ENCODE measurements at places on chromosomes 2 and 18. TPM values are rescaled to one million over a fixed set of nuclear protein-coding genes. Genes with fewer than 3 reads are reported as not detected.
A peak's percentile ranks its signal among the peaks of the same experiment; 100 is the strongest.

- no peak for DNase-seq
Measured at GRCh38 chr2:139924070-139924469, 1143.9 kb upstream of the NXPH2 start.

DNA sequence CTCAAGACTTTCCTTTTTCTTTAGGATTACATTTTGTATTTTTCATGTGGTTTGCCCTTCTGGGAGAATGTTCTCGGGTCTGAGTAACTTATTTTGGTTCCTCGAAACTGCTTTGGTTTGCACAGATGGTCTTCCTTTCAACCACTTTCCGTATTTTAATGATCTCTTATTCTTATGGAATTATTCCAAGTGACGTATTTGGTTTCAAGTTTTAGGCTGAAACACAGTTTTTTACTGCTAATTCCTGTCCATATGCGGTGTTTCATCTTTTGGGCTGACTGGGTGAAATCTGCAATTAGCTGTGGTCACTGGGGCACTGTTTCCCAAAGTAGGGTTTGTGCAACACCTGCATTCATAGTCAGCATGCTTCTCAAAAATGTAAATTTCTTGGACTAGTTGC is 122.7 kb downstream of the CAPN13 start:
- no peak for DNase-seq

DNA sequence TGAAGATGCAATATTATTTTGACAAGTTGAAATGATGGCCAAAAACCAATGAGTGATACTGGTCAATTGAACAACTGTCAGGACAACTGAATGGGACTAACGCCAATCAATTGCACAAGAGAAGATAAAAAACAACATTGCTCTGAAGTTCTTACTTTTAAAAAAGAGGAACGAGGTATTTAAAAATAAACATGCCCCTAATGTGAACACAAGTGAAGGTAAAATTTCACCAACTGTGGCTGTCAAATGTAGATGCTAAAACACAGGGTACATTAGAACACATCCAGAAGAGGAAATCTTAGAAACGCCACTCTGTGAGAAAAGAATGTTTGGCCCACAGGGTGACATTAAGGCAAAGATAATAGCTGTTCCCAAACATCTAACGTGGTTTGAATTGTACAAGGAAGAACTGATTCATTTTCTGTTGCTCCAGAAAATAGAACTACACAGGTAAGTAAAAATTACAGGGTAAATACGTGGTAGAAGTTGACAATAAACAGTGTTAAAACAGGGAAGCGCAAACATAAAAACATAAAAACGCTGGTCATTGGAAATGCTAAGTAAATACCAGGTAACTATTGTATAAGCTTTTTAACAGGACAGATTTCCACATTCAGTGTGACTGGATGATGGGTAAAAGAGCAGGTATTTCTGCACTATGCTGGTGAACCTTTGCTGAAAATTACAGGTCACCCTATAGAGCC is 20.3 kb downstream of the LONRF2 start:
- no peak for DNase-seq

DNA sequence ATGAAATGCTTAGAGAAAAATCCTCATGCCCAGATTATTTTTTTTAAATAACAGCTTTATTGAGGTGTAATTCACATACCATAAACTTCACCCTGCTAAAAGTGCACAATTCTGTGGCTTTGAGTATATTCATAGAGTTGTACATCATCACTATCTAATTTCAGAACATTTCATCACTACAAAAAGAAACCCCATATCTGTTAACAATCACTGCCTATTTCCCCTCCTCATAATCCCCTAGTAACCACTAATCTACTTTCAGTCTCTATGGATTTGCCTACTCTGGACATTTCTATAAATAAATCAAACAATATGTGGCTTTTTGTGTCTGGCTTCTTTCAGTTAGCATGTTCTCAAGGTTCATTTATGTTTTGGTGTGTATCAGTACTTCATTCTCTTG is 51.4 kb downstream of the OSBPL1A start:
- no peak for DNase-seq

- no peak for DNase-seq
Measured at GRCh38 chr2:23658466-23658942, 268.4 kb downstream of the ATAD2B start.

GRCh38 chr2:230706053-230706521 is 6.6 kb upstream of the CAB39 start:
- DNase-seq = no peak

DNA sequence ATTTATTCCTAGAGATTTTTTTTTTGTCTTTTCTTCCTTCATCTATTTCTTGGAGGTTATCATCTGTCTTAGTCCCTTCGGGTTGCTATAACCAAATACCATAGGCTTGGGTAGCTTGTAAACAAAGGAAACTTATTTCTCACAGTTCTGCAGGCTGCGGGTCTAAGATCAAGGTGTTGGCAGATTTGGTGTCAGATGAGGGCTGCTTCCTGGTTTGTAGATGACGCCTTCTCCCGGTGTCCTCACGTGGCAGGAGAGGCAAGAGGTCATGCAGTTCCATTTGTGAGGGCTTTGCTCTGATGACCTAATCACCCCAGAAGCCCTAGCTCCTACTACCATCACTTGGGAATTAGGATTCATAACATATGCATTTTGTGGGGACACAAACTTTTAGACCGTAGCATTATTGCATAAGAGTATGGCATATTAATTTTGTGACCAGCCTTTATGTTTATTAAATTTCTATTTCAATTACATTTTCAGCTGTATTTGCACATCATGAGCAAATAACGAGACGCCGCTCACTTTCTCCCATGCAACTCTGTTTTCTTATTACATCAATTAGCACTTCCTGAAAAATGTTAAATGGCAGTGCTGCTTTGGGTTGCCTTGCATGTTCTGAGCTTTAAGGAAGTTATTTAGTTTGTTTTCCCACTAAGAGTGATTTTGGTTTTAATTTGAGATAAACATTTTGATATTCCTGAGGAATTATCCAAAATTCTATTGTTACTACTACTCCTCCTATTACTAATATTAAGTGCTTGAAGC is 246.4 kb upstream of the HDAC4 start:
- peak; percentile 15 for DNase-seq

GRCh38 chr2:128411431-128411830 is 92.8 kb upstream of the HS6ST1 start:
- no peak for DNase-seq

GRCh38 chr2:226600184-226600583 is 199.4 kb downstream of the IRS1 start:
- DNase-seq = no peak

DNA sequence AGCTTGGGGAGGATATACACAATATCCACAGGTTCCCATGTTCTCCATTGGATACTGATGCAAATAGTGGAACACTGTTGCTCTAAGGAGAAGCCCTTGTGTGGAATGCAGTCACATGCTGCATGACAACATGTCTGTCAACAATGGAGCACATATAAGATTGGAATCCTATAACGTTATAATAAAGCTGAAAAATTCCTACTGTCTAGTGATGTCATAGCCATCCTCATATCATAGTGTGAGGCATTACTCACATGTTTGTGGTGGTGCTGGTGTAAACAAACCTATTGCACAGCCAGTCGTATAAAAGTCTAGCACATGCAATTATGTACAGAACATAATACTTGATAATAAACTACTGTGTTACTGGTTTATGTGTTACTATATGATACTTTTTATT is 394.7 kb downstream of the FBXO15 start:
- DNase-seq = no peak

DNA sequence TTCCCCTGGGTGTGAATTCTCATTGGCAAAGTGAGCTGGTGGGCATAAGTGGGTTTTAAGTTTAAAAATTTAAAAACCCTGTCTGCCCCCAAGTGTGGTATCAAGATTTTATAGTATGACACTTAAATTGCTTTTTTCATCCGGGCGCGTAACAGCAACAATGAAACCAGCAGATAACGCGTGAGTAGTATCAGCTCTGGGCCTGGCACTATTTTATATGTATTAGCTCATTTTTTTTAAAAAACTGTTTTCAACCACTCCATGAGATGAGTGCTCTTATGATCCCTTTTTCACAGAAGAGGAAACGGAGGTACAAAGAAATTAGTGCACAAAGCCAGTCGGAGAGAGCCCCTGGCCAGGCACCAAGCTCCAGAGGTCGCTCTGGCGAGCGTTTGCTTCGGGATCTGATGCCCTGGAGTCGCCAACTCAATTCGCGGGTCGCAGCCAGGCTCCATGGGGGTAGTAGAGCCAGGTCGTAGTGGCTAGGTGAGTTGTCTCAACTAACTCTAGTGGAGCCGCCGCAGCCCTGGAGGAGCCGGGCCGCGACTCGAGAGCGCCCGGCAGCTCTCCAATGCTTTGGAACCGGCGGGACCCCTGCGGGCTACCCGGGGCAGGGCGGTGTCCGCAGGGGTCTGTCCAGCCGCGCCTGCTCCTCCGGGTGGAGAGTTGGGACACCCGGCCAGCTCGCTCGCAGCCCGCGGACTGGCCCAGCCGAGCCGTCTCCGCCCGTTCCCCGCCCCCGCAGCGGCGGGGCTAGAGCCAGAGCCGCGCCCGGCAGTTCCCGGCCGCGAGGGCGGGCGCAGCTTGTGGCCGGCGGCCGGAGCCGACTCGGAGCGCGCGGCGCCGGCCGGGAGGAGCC is at the start of gene IL1R1:
Gene IL1R1, plus strand, starts transcription at position 777 of the 859 bp plus-strand sequence. CDS start 14,979 bp downstream, outside the sequence.
- DNase-seq = peak; percentile 88

DNA sequence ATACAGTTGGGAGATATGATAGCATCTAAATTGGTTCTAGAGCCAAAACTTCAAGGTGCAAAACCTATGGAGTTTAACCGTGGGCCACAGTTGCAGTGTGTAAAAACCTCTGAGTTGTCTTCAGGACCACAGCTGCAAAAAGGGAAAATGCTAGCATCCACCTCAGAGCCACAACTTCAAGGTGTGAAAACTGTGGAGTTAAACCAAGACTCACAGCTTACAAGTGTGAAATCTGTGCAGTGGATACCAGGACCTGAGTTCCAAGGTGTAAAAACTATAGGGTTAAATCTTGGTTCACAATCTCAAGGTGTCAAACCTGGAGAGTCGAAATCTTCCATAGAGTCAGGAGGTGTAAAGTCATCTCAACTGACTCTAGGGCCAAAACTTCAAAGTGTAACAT is 10.4 kb upstream of the ZNF512 start:
- DNase-seq = no peak

DNA sequence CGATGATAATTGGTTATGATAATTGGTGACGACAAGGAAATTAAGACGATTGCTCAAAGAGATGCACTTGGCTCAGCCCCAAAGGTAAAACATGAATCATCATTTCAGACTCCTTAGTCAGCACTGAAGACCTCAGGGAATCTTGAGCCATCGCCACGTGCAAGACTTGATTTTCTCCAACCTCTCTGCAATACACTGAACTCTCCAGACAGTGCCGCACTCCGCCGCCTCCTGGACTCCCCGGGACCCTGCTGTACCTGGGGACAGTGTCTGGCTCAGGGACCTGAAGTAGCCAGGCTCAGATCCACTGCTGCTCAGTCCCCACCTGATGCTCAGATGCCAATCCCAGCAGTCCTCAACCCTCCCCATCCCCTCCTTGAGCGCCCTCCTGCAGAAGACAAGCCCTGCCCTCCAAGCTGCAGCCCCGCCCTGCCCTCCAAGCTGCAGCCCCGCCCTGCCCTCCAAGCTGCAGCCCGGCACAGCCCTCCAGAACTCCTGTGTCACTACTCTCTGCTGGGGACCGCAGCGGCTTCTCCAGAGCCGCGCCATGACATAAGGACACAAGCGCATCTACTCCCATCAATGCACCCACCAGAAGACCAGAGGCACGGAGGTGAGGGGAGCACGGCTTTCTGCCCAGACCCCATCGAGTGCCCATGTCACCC is 1.1 kb downstream of the TMEM18 start:
- DNase-seq = no peak

DNA sequence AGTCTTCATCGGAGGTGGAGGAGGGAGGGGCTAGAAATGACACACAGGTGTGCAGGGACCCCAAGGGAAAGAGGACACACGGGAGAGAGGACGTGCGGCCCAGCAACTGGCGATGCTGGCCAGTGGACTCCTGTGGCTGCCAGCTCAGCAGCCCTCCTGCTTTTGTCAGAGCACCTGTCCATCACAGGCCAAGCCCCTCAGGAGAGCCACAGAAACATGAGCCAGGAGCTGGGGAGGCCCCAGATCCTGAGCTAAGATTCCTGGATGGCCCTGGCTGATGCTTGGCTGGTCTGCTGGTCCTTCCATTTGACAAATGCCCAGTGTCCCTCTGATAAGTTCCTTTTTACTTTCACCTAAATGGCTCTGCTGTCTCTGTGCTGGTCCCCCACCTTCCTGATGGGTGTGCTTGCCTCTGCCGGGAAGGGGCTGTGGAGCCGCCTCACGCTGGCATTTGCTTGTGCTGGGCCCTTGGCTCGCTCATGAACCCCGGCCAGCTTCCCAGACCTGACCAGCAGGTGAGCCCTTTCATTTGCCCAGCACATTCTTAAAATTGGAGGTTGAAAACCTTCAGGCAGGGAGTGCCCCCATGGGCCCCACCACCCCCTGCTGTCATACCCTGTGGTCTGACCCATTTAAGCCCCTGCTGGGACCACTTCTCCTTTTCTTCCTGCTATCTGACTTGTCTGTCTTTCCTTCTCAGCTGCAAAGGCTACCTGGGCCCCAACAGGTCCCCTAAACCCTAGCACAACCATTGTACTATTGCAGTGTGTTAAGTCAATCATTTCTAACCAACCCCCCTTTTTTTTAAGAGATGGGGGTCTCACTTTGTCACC is 37.3 kb downstream of the CYP27C1 start:
- DNase-seq = peak; percentile 48

GRCh38 chr2:226738821-226739544 is 60.6 kb downstream of the IRS1 start:
- no peak for DNase-seq

DNA sequence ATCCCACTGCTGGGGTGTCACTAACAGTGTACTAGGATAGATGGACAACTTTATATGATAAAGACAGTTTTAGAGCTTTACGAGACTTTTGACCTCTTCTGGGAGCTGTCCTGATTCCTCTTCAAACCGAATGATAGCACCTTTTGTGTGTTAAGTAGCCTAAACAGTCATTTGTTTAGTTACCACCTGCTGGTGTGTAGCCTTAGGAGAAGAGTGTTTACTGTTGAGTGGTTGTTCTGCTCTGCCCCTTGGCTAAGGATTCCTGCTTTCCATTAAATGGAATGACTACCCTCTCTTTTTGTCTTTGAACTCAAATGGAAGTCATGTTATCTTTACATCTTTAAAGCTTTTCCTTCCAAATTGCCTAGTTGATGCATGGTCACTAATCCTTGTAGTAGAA is 28.0 kb upstream of the MGAT5 start:
- DNase-seq = no peak

- no peak for DNase-seq
Measured at GRCh38 chr2:177464549-177464948, 72.0 kb downstream of the AGPS start.

- peak; percentile 58 for DNase-seq
Measured at GRCh38 chr2:109120166-109120565, 8.8 kb upstream of the SH3RF3 start.

The NT5DC4 gene
- not detected for total RNA-seq

The ITSN2 gene
- total RNA-seq = 68.6 TPM

The SGPP2 gene
- 49.9 TPM for total RNA-seq

The RANBP2 gene
- 53.3 TPM for total RNA-seq

The ANO7 gene
- total RNA-seq = 1.1 TPM

The EN1 gene
- 8.4 TPM for total RNA-seq

The TSPYL6 gene
- not detected for total RNA-seq

The DHRS9 gene
- total RNA-seq = 3.9 TPM

The M1AP gene
- 1.1 TPM for total RNA-seq

The VWC2L gene
- total RNA-seq = not detected

The CTIF gene
- total RNA-seq = 45.3 TPM
